ENCODE measurements at places on chromosomes 6 and 20. TPM values are rescaled to one million over a fixed set of nuclear protein-coding genes. Genes with fewer than 3 reads are reported as not detected.

The LPA gene
- total RNA-seq: not detected

The BMP7 gene
- total RNA-seq: 7.5 TPM

The SLC13A3 gene
- total RNA-seq: 1.3 TPM

The AIF1 gene
- total RNA-seq: 0.64 TPM

GRCh38 chr6:125078602-125079321, 74.8 kb upstream of the TPD52L1 start:
- DNase-seq: no peak

- DNase-seq: no peak
Observed at GRCh38 chr6:121310495-121310894, 23.8 kb downstream of the TBC1D32 start.

The NELFCD gene
- 164 TPM for total RNA-seq

All from A673 (cell line).